Renal cortical epithelial cell (primary cell): ENCODE measurements at places on chromosomes 5 and 9.

- DNase-seq, result no peak
Measured at GRCh38 chr5:4309026-4309425, 713.4 kb downstream of the IRX1 start.

DNA sequence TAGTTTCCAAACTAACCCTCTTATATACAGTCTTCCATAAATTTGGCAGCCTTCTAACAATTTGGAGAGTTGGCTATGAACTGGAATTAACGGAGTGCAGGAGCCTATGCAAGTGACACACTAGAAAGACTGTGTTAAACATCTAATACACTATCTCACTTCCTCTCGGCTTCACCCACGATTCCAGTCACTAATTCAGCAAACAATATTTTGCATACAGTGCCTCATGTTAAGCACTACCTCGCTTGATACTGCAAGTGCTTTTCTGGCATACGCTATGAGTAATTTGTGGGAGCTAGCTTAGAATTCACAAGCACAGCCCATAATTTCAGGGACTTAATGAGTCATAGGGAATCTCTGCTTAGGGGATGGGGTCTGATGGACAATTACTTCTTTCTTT is 102.5 kb downstream of the ST8SIA4 start:
- no peak for DNase-seq

DNA sequence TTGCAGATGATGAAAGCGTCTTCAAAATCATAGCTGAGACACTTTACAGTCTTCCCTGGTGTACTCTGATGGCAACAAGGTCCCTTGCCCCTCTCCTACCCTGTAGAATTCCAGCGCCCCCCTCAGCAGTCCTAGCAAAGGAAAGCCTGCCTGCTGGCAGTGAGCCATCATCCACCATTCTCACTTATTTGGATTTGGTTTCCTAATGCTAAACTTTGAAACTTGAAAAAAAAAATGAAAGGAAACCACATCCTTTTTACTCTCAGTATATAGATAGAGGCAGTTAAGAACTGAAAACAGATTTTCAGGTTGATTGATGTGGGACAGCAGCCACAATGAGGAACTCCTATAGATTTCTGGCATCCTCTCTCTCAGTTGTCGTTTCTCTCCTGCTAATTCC is at the start of gene GZMA:
TSS of gene GZMA (plus strand) at position 299 of the 400 bp plus-strand sequence. CDS start at position 336, 37 bp downstream.
- DNase-seq, result no peak

- no peak for DNase-seq
Measured at GRCh38 chr5:162067162-162067561, 411 bp upstream of the GABRG2 start.

- DNase-seq, result peak; percentile 75
Measured at GRCh38 chr9:87184956-87185642, 237.8 kb upstream of the GAS1 start.

GRCh38 chr5:170297589-170298462 is at the start of gene LCP2:
LCP2 (minus strand) TSS chr5:170297777; CDS start chr5:170297611, 166 bp downstream.
- no peak for DNase-seq

- DNase-seq, result peak; percentile 100
Measured at GRCh38 chr9:112119225-112120029, 55.7 kb downstream of the SUSD1 start.

GRCh38 chr5:17169507-17169906 is 47.9 kb upstream of the BASP1 start:
- peak; percentile 23 for DNase-seq

GRCh38 chr9:112896131-112896530 is 5.5 kb upstream of the SLC46A2 start:
- DNase-seq, result no peak

DNA sequence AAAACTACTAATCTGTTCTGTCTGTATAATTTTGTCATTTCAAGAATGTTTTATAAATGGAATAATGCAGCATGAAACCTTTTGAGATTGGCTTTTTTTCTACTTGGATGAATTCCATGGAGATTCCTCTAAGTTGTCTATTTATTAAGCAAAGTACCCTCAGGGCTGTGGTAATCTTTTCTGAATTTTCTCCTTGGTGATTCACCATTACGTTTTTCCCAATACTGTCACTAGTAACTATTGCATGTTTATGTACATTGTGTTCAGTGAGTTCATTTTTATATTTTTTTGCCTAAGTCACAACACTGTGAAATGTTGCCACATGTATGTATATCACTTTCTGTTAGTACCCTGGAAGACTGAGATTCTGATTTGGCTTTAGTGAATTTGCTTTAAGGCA is 177.0 kb upstream of the GRIN3A start:
- no peak for DNase-seq

- DNase-seq, result no peak
Measured at GRCh38 chr9:38339496-38339895, 53.0 kb upstream of the ALDH1B1 start.

- DNase-seq, result no peak
Measured at GRCh38 chr9:13769006-13769405, 489.5 kb upstream of the MPDZ start.

DNA sequence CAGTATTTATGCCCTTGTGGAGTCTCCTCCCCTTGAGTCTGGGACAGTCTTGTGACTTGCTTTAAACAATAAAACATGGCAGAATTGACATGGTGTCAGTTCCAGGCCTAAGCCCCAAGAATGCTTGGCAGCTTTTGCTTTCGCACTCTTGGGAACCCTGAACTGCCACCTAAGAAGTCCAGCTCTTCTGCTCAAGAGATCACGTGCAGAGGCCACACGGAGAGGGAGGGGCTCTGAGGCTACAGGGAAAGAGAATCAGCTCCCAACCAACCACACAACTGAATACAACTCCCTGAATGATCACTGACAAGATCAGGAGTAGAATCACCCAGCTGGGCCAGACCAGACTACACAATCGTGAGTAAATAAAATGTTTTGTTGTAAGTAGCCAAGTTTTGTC is 97.6 kb downstream of the MED27 start:
- no peak for DNase-seq

- DNase-seq, result no peak
Measured at GRCh38 chr5:157336423-157336744, 70.5 kb downstream of the CYFIP2 start.

DNA sequence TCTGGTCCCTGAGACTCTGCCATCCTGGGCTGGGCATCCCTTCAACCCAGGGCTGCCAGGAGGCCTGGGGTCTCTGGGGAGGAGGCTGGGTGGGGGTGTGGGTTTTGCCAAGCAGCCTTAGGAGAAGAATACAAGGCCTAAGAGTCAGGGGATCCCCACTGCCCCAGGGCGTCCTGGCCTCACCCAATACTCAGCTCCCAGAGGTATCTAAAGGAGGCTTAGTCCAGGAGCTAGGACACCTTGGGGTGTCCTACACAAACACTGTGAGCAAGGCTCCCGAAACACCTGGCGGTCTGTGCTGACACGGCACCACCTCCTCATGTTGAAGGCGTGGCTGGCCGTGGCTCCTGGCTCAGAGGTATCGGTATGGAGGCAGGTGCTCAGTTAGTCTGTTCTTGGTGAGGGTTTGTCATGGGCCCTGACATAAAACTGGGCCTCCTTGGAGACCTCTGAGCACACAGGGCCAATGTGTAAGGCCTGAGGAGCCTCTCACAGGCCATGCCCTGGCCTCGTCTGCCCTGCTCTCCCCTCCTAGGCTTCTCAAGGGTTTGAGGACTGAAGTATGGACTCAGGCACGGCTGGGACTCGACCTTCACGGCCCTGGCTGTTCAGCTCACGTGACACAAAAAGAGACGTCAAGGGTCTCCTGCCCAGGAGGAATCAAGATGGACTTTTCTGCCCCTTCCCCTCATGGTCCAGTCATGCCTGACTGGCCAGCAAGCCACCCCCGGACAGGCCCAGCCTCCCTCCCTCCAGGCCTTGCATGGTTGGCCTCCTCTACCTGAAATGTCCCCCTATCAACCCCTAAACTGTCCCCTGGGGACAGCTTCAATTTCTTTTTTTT is 277.3 kb downstream of the FSTL4 start:
- DNase-seq, result no peak

GRCh38 chr9:5917888-5918287 is 27.2 kb downstream of the MLANA start:
- DNase-seq, result no peak

- DNase-seq, result peak; percentile 95
Measured at GRCh38 chr5:159826351-159827214, 89.7 kb upstream of the ADRA1B start.

GRCh38 chr9:3793971-3794383 is 268.2 kb upstream of the RFX3 start:
- peak; percentile 89 for DNase-seq

- DNase-seq, result no peak
Measured at GRCh38 chr5:18114151-18114757, 480.0 kb downstream of the TAF11L14 start.

DNA sequence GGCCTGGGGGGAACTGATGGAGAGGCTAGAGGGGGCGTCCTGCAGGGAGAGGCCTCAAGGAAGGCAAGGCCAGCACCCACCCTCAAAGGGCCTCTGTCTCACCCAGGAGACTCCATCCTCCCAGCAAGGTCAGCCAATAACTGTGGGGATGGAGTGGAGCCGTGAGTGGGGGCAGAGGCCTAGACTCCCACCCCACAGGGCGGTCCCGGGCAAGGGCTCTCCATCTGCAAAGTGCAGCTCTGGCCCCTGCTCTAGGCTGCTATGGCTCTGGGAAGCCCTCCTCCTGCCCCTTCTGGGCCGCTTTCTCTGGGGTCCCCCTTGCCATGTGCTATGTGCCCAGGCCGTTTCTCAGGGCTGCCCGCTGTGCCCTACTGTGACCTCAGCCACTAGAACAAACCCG is 14.0 kb downstream of the FPGS start:
- no peak for DNase-seq

GRCh38 chr5:61053937-61054336 is 108.3 kb downstream of the SMIM15 start:
- peak; percentile 63 for DNase-seq

DNA sequence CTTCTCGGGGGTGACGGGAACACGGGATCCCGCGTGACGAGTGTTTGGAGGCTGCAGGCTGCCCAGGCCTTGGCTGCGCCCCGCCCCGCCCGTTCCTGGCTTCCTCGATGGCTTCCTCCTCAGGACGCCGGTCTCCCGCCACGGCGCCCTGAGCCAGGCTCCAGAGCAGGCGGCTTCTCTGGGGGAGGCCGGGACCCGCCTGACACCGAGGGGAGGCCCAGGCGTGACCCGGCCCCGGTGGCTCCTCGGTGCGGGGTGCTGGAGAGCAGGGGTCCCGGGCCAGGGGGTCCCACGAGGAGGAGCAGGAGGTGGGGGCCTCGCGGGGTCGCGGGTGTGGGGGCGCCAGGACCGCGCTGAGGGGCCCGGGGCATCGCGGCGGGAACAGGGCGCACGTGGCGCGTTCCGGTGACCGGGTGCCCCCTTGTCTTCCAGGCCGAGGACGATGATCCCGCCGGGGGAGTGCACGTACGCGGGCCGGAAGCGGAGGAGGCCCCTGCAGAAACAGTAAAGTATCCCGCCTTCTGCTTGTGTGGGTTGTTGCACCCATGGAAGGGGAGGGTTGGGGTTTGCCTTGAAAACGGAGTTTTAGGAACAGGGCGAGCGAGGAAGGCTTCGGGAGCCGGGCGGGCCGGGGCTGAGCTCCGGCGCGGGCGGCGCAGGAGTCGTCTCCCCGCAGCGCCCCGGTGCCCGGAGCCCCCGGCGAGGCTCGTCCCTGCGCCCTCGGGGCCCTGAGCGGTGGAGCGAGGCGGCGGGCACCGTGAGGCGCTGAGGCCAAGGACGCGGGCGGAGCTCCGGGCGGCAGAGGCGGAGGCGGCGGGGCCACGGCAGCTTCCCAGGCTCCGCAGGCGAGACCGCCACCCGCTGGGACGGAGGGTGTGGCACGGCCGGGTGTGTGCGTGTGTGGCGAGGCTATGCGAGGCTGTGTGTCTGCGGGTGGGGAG is 22.2 kb downstream of the AHRR start:
- peak; percentile 14 for DNase-seq

DNA sequence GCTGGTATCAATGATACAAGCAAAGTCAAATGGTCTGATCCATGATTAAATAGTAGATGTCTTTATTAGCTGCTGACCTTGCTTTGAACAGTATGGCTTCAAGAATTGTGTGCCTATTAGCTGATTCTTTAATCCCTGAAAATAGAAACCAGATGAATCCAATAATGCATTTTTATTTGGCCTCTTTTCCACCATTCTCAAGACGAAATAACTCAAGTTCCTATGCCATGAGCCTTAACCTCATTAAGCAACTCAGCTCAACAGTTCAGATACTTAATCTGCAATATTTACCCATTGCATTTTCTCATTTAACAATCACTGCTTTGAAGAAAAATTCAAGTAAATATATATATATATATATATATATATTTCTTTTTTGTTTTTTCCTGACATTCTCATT is 588.6 kb upstream of the MEF2C start:
- DNase-seq, result no peak
